Stromal cell of bone marrow (primary cell): ENCODE measurements at places on chromosomes 6 and 20.

- no peak for DNase-seq
Observed at GRCh38 chr20:57409672-57410397, 18.6 kb downstream of the RBM38 start.

GRCh38 chr20:36391456-36391855 is 85.3 kb downstream of the DLGAP4 start:
- no peak for DNase-seq

GRCh38 chr20:3749689-3750531 is 17.4 kb downstream of the HSPA12B start:
- DNase-seq: no peak

DNA sequence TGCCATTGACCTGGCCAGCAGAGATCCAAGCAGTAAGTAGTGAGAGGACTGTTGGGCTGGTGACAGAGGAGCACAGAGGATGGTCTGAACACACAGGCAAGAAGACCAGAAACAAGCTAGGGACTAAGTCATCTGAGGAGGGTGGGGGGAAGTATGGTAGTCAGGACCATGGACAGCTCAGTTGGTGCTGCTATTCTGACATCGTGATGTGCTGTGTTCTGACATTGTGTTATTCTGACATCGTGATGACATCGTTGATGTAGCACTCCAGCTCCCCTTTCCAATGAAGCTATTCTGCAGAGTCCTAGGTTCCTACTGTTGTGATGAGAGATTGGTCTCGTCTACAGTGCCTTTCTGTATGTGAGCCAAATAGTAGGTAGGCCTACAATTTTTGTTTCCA is 28.7 kb downstream of the CFAP206 start:
- peak; percentile 27 for DNase-seq

DNA sequence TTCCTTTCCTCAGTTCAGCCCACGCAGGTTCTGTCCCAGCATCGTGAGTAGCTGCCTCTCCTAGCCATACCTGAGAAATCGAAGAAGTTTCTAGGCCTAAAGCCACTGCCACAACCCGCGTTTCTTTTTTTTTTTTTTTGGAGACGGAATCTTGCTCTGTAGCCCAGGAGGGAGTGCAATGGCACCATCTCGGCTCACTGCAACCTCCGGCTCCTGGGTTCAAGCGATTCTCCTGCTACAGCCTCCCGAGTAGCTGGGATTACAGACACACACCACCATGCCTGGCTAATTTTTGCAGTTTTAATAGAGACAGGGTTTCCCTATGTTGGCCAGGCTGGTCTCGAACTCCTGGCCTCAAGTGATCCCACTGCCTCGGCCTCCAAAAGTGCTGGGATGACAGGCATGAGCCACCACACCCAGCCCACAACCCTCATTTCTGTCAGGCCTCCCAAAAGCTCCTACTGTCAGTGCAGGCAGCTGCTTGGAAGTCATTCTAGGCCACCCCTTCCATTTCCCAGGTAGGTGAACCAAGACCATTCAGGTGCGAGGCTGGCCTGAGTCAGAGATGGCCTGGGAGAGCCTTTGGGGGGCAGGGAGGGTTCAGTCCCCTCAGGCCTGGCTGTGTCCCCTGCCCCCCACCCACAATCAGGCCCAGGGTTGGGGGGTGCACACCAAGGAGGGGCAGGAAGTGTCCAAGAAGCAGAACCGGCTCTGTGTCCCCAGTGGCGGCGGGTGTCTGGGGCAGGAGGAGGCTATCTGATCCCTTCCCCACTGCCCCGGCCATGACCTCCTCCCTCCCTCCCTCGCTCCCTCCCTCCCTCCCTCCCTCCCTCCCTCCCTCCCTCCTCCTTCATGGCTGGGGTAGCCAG is 47.2 kb downstream of the NOL4L start:
- DNase-seq: no peak

GRCh38 chr20:38828514-38829295 is 23.2 kb downstream of the PPP1R16B start:
- DNase-seq: no peak

GRCh38 chr6:119148825-119149525 is 70.5 kb upstream of the FAM184A start:
- no peak for DNase-seq

DNA sequence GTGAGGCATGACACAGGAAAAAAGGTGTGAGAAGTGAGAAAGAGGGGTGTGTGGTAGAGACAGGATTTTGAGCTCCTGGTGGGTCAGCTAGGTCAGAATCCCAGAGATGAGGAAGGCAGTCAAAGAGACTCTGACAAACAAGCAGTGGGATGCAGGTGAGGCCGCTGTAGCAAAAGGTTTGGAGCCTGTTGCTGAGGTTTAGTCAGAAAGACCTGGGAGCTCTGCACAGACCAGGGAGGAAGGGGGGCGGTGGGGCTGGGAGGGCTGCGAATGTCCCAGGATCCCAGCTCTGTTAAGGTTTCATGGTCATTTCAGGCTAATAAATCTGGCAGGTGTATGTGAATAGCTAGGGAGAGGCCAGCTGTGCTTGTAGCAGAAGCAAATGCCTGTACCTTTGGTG is 373.9 kb upstream of the SYNCRIP start:
- DNase-seq: no peak

- DNase-seq: no peak
Observed at GRCh38 chr6:31094389-31094881, 17.9 kb downstream of the C6orf15 start.

DNA sequence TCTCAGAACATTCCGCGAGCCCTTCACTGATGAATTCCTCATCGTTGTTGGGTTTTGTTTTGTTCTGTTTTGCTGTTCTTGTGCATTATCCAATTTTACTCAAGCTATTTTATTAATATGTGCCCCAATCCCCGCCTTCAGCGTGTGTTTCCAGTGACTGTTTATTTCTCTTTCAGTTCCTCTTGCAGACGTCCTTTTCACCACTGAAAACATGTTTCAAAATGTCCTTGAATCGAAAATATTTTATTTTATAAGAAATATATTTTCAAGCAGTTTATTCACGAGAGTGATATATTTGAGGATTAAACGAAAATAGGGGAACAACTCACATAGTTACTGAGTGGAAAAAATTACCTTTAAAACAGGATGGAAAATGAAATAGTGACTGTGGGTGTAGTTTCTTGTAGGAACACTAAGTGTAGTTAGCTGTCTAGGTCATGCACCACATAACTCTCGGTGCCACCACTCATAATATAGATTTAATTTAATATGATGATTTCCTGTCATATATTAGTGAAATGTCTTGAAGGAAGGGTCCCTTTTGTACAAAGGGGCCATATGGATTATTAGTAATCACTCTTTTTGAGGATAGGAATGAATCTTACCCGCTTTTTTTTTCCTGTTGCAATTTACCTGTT is 45.3 kb upstream of the HDDC2 start:
- DNase-seq: no peak

- DNase-seq: no peak
Observed at GRCh38 chr6:157385482-157385881, 4.5 kb downstream of the ZDHHC14 start.

GRCh38 chr6:16737925-16738324 is 23.3 kb downstream of the ATXN1 start:
- DNase-seq: no peak

- no peak for DNase-seq
Observed at GRCh38 chr6:163420289-163420614, 5.7 kb downstream of the QKI start.

DNA sequence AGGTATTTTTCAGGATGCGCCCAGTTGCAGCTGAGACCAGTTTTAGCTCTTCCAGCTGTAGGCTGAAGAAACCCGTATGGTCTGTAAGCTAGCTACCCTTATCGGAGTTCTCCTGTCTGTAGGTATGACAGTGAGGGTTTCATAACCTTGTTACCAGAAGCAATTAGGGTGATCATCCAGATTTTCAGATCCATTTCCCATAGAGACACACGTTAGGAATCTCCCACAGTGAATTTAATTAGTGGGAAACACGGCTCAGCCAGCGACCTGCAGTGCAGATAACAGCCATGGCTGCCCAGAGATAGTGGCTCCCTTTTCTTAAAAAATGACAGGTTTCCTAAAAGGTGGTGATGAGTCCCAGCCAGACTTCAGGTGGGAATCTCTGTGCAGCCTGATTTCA is 111.1 kb downstream of the BTBD3 start:
- no peak for DNase-seq

DNA sequence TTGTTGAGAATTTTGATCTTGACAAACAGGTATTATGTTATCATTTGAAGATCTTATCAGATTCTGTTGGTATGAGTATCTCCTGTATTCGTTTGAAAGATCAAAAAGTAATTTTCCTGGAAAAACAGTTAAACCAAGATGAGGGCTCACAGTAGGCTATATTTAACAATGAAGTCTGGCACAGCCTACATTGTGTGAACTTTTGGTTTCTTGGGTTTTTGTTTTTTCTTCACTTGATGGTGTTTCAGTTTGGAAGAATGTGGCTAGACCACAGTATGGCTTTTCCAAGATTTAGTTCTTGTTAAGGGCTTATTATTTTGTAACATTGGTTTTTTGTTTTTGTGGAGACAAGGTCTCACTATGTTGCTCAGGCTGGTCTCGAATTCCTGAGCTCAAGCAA is 306.4 kb downstream of the CDKAL1 start:
- DNase-seq: peak; percentile 78

DNA sequence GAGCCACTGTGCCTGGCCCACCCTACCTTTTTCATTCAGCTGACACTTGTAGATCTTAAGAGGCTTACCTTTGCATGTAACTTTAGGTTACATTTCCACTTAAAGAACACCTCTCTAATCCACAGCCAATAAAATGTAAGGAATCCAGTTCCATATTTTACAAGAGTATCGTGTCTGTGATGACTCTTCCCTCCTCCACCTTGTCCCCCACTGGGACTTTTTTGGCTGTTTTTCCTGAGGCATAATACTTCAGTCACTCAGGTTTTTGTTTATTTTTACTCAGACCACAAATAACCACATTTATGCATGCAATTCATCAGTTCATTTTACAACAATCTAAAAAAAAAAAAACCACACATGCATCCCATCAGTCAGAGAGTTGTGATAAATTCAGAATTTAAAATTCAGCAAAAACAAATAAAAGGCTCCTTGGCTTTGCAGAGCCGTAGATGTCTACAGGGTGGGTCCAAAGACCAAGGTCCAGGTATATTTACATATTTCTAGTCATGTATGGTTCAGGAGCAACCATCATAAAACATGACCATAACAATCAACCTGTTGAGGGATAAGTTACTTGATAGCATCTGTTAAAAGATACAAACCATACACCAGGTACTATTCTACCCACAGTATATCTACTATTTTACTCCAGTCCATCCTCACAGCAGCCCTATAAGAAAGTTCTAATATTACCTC is 9.9 kb downstream of the ATXN1 start:
- no peak for DNase-seq

- DNase-seq: no peak
Observed at GRCh38 chr6:98920904-98921431, 26.8 kb downstream of the FBXL4 start.

DNA sequence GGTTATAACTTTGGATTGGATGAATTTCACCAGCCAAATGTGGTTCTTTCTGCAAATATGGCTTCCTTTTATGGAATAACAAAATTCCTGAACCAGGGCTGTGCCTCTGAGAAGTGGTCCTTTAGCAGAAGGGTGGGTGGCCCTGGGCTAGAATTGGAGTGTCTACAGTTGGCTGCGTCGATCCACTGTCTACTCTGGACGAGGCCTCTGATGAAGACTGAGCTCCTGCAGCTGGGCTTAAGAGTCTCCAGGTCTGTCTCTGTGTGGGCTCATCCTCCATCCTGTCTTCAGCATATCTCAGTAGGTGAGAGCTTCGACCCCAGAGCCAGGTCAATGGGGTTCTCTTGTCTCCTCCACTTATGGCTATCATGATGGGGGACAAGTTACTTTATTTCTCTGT is 166.3 kb upstream of the PMEPA1 start:
- DNase-seq: no peak

GRCh38 chr6:111486921-111487320 is 3.9 kb upstream of the REV3L start:
- no peak for DNase-seq

DNA sequence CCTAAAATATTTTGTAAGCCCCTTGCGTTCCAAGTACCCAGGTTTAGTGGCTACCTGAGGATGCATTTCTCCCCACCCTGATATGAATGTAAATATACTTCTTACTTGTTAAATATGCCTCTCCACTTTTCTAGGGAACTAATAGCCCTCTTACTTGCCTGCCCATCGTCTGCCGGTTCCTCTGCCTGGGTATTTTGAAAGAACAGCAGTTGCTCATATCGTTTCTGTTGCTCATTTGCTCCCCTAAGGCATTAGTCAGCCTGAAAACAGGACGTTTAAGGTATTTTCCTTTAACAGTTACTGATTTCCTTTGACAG is 141.3 kb upstream of the CARMIL1 start:
- DNase-seq: no peak

- no peak for DNase-seq
Observed at GRCh38 chr6:27052731-27053082, 194.8 kb upstream of the PRSS16 start.

GRCh38 chr6:98840385-98840784 is 6.0 kb downstream of the POU3F2 start:
- no peak for DNase-seq

GRCh38 chr6:168395983-168396382 is 45.0 kb upstream of the SMOC2 start:
- no peak for DNase-seq

DNA sequence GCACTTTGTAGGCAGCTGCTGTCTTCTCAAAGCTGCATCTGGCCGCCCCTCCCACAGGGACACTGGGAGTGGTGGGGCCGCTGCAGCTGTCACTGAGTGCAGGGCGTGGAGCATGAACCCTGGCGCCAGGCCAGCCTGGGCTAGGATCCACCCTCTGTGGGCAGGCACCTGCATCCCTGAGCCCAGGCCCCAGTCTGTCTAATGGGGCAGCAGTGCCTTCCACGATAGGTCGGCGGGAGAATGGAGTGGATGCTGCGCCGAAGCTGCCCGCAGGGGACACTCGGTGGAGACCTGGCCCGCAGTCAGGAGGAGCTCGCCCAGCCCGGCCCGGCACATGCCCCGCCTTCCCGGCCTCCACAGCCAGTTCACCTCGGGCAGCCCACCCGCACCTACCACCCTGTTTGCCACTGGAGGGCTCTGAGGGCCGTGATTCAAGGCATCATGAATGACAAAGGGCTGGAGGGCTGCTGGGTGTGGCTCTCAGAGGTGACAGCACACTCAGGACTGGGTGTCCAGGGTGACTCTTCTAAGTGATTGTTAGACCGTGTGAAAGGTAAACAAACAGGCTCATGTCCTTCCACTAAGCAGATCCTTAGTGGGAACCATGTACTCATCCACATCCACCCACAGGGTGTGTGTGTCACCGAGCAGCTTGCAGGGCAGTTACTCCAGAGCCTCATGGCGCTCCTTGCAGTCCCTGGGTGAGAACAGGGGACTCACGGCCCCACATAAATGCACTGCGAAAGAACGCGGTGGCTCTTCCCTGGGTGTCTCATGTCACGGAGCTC is 133.9 kb downstream of the AGPAT4 start:
- DNase-seq: no peak

DNA sequence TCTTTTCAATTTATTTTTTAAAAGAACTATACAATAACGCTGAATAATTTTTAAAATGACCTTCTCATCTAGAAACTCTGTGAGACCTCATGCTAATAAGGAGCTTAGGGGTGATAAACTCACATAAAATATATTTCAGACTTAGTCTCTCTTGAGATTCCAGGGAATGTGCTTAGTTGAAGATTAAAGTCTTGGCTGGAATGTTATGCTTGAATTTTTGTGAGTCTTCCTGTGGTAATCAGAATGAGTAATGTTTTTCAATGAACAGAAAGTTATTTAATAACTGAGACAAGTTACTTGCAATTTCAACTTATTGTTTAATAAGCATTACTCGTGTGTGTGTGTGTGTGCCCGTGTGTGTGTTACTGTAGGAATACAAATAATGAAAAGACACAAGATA is 379.9 kb upstream of the EPHA7 start:
- DNase-seq: no peak

GRCh38 chr6:56246541-56246880 is 869 bp downstream of the COL21A1 start:
- no peak for DNase-seq
